ENCODE measurements at places on chromosomes 2 and 18. TPM values are rescaled to one million over a fixed set of nuclear protein-coding genes. Genes with fewer than 3 reads are reported as not detected.
A peak's percentile ranks its signal among the peaks of the same experiment; 100 is the strongest.

GRCh38 chr2:154455866-154456265, 242.6 kb upstream of the KCNJ3 start:
- no peak for DNase-seq

GRCh38 chr2:127637725-127638252, 8.2 kb upstream of the GPR17 start:
- no peak for DNase-seq

DNA sequence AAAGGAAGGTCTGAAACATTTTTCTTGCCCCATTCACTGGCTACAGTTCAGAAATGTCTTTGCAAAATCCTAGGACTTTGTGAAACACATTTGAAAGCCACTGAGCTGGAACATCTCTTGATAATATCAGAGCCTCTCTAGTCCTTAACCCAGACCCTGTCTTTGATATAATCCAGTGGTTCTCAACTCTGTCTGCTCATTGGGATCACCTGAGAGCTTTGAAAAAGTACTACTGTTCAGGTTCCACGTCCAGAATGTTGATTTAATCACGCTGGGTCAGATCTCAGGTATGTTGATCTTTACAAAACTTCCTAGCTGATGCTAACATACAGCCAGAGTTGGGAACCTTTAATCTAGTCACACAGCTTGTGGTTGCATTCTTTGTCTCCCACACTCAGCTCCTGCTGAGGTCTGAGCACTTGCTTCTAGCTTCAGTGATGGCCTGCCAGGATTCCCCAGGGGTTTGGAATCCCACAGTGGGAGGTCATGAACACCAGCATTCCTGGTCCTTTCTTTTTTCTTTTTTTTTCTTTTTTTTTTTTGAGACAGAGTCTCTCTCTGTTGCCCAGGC, 262.7 kb downstream of the SETBP1 start:
- DNase-seq: no peak

DNA sequence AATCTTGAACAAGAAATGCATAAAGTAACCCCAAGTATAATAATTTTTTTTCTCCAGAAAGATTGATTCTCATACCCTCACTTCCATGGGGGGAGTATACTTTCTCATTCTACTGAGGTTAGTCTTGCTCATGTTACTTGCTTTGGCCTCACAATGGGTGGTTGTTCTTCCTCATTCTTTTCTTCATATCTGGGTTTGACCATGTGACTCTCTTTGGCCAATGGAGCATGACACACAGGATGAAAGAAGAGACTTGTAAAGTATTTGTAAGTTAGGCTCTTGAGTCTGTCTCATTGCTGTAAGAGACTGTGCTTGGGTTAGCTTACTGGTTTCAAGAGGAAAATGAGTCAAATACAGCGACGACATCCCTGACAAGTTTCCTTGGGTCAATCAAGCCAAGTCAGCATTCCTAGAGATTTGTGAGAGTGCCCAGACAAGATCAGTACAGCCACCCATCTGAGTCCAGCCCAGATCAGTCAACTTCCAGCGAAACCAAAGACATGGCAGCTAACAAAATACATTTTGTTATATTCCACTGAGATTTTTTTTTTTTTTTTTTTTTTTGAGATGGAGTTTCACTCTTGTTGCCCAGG, 970.2 kb downstream of the BCL11A start:
- no peak for DNase-seq

DNA sequence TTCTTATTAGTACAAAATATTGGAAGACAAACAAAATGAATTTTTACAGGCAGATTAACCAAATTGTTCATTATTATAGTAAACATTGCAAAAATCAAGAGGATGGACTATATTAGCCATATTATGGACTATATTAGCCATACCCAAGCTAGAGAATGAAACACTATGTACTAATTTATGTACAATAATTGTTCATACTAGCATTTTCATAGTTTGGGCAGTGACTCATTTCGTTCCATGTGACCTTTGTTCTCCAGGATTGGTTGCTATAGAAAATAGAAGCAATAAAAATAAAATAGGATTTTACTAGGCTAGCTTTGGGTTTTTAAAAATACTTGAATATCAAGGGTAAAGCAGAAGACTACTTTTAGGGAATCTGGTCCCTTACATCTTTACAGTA, 176.8 kb downstream of the ZEB2 start:
- DNase-seq: no peak

- no peak for DNase-seq
Observed at GRCh38 chr2:41377837-41378236, 670.0 kb upstream of the PKDCC start.

GRCh38 chr2:25190536-25190935, 22.2 kb upstream of the POMC start:
- DNase-seq: peak; percentile 2

DNA sequence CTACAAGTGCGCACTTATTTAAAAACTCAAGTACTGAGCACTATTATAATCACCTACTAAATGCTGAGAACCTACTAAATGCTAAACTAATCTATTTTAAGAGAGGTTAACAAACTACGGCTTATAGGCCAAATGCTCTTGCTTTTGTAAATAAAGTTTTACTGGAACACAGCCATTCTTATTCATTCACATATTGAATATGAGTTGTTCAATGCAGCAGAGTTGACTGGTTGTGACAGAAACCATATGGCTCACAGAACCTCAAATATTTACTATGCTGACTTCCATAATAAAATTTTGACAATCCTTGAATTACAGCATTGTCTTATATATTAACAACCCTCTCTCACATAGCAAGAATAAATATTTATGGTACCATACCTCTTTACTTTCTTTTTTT, 103.2 kb downstream of the ZNF521 start:
- DNase-seq: no peak

- DNase-seq: no peak
Observed at GRCh38 chr2:54924121-54924520, 126.1 kb downstream of the RTN4 start.

DNA sequence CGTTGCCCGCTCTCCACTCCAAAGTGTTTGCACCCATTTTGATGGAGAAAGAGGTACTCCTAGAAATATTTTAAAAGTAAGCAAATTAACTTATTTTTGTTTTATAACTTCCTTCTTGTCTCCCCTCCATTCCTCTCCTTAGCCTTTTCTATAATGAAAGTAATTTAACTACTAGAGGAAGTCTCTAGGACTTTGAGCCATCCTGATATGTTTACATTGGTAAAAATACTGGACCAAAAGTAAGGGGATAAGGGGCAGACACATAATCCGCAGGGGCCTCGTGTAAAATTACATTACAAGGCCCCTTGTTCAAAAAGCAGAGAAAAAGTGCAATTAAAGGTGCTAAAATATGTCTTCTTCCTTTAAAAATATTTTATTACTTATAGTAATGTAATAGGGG, 55.4 kb downstream of the MYOM1 start:
- no peak for DNase-seq

The IL36RN gene
- total RNA-seq: not detected

The CAMKMT gene
- total RNA-seq: 12.6 TPM

The ADAM23 gene
- 3.4 TPM for total RNA-seq

The SKOR2 gene
- total RNA-seq: not detected

The L3MBTL4 gene
- 17.6 TPM for total RNA-seq

The GRHL1 gene
- 2.3 TPM for total RNA-seq
